ENCODE measurements at places on chromosomes 4 and X.
A peak's percentile ranks its signal among the peaks of the same experiment; 100 is the strongest.

DNA sequence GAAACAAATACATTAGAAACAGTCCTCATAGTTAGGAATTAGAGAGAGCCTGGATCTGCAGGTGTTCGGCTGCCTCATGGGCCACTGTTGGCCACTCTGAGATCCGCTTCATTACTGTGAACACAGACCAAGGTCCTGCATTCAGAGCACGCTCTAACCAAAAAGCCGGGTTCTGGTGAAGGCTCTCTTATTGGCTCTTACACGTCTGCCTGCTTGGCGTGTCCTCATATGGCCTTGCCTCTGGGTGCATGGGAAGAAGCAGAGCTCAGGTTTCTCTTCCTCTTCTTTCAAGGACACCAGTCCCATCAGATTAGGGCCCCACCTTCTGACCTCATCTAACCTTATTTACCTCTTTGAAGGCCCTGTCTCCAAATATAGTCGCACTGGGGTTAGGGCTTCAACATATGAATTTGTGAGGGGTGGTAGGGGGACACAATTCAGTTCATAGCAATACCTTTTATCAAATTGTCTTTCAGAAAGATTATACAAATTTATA lies 37.1 kb upstream of the ELF2 start:
- DNase-seq, result no peak

DNA sequence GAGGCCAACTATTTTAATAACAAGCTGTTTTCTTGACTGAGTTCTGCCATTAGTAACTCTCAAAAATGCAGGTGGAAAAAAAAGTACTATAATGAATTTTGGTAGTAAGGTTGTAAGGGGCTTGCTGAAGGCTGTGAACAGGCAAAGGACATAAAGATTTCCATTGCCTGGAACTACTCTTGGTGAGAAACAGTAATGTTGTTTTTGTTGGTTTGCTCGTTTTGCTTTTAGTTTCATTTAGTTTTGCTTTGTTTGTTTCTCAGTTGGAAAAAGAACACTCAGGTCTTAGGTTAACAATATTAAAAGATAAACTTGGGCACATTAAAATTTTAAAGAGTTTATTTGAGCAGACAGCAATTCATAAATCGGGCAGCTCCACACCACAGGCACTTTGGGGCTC lies 824.5 kb upstream of the HTR2C start:
- DNase-seq, result no peak

GRCh38 chr4:175277816-175278215 lies 359.7 kb downstream of the ADAM29 start:
- no peak for DNase-seq

GRCh38 chr4:23814996-23815660 lies 74.7 kb downstream of the PPARGC1A start:
- no peak for DNase-seq

GRCh38 chr4:91729851-91730250 lies 573.9 kb upstream of the GRID2 start:
- no peak for DNase-seq

DNA sequence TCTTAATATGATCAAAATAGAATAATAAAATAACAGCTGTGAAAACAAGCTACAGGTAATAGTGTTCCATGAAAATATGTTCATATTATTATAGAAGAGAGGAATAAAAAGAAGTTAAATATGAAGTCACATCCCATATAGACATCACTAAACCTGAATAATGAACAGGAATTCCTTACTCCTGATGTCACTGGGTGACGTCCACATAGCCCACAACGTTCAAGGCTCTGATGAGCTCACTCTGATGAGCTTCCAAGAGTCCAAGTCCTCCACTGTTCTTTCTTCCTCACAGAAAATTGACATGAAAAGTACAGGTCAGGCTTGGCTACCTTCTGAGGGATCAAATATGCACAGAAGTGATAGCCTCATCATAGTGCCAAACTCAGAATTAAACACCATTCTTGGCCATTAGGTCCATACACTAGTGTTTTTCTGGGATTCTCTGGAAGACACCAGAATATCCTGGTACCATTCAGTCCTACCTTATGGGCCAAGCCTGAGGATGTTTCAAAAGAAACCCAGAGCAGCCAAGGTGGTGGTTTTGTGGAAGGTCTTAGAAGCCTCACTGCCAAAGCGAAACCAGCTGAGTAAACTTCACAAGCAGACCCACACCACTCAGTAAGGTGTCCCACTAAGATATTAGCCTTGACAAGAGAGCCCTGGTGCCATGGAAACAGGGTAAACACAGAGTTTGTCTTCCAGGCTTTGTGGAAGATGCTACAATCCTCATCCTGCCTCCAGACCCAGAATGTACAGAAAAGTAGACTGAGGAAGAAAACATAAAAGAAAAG lies 138.4 kb upstream of the HHIP start:
- no peak for DNase-seq

GRCh38 chr4:125317525-125317877 lies 2.7 kb downstream of the FAT4 start:
- peak; percentile 53 for DNase-seq

- DNase-seq, result no peak
These were observed 28.0 kb upstream of the RBM41 start for GRCh38 chrX:107146670-107147069.

- no peak for DNase-seq
These were observed 183.4 kb downstream of the SPRY1 start for GRCh38 chr4:123579961-123580360.

- DNase-seq, result no peak
These were observed 651.8 kb downstream of the C4orf33 start for GRCh38 chr4:129747756-129748155.

GRCh38 chr4:81738891-81739290 lies 267.2 kb upstream of the RASGEF1B start:
- DNase-seq, result no peak

GRCh38 chrX:18886005-18886343 lies 97.9 kb downstream of the PHKA2 start:
- no peak for DNase-seq

- peak; percentile 36 for DNase-seq
These were observed 457 bp downstream of the TFE3 start for GRCh38 chrX:49042581-49043219.

GRCh38 chr4:102008711-102009110 lies 218.2 kb downstream of the BANK1 start:
- DNase-seq, result no peak

- no peak for DNase-seq
These were observed 164.2 kb upstream of the SPRY1 start for GRCh38 chr4:123232439-123232838.

- no peak for DNase-seq
These were observed 4.5 kb downstream of the CASP3 start for GRCh38 chr4:184644553-184645307.

GRCh38 chr4:6264225-6264540 lies 5.5 kb upstream of the WFS1 start:
- no peak for DNase-seq

GRCh38 chr4:156711193-156711590 lies 260.4 kb downstream of the PDGFC start:
- no peak for DNase-seq

DNA sequence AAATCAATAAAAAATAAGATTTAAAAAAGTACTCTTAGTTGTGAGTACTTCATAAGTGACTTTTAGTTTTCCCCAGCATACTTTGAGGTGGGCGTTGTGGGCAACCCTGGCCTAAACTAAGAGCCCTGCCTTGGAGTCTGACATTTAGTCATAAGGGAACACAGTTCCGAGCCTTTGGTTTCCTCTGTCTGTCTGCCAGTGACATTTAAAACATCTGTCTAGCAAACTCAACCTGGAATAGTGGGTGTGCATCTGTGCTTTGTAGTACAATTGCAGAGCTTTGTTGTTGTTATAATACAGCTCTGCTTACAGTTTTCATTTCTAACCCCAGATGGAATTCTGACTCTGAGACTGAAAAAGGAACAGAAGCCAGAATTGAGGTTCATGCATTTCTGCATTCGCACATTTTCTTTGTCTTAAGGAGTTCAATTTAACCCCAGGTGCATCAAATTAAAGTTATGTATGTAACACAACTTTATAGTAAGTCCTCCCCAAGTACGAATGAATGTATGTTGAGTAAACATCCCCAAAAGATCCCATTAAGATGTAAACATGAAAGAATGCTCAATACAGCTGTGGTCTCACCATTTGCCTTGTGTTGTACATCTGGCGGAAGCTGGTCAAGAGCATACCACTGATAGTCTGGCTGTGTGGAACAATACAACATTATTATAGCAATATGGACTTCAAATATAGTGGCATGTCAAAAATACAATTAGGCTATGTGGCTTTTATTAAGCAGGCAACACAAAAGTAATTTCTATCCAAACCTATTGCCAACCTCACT lies 25.9 kb downstream of the TNIP3 start:
- no peak for DNase-seq

GRCh38 chr4:76091052-76091451 lies 16.5 kb downstream of the ART3 start:
- DNase-seq, result no peak

- DNase-seq, result peak; percentile 74
These were observed 760 bp downstream of the TMEM165 start for GRCh38 chr4:55396308-55397125.

GRCh38 chrX:38221391-38221929 lies 789 bp upstream of the SRPX start:
- DNase-seq, result no peak

DNA sequence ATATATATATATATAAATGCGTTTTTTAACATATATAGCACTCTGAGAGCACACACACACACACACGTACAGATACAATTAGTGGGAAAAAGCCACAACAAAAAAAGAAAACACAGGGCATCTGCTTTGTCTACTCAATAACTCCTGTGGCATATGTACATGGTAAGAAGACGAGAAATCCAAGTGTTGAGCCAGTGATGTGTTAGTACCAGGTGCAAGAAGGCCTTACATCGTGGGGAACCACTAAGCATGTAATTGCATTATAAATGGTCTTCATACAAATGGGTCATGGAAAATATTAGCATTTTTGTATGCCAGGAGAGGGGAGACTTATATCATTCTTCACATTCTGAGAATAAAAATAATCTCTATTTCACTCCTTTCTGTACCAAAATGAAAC lies 62.7 kb upstream of the FAM47B start:
- no peak for DNase-seq

DNA sequence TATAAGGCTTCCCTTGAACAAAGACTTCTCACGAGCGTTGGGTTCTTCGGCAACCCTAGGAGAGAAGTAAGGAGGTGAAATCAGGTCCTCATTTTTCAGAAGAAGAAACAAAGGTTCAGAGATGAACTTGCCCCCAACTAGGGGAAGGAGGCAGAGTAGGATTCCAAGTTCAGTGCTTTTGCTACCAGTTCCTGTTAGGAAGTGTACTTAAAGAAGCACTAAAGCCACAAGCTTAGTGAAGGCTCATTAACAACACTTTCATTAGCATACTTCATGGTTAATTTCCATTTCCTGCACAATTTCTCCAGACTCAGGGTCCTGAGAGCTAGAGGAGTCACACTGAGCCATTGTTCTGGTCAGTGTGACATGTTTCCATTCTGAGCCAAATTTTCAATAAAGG lies 52.1 kb downstream of the VSIG4 start:
- no peak for DNase-seq

DNA sequence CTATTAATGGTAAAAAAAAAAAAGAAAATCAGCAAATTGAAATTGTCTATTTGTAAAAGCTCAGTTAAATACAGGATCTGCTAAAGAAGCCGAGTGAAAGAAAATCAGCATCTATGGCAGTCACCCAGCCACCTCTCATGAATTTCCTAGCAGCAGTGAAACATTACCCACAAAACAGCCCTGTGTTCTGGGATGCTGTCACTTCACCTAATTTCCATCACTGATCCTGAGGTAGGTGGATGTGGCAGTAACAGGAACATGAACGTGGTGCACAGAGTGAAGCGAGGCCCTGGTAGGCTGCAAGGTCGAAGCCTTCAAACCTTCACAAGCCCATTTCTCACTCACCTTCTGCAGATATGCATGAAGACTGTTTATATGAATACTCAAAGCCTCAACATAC lies 65.2 kb downstream of the RXFP1 start:
- DNase-seq, result no peak

DNA sequence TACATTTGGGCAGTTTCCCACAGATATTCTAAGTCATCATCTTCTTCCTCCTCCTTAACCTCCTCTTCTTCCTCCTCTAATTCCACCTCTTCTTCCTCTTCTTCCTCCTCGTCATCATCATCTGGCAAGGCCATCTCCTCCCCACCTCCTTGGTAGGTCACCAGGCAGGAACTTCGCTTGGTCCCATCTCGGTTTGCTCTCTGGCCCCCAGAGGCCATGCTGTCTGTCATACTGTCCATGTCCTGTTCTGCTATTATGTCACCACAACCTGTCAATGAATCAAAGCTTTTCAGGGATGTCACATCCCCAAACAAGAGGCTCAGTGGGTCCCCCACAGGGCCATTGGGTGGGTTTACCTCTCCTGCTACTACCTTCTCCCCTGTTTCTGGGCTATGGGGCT lies 13.5 kb downstream of the AMER1 start:
- DNase-seq, result no peak

GRCh38 chr4:27684610-27685011 lies 824.0 kb downstream of the STIM2 start:
- peak; percentile 65 for DNase-seq

DNA sequence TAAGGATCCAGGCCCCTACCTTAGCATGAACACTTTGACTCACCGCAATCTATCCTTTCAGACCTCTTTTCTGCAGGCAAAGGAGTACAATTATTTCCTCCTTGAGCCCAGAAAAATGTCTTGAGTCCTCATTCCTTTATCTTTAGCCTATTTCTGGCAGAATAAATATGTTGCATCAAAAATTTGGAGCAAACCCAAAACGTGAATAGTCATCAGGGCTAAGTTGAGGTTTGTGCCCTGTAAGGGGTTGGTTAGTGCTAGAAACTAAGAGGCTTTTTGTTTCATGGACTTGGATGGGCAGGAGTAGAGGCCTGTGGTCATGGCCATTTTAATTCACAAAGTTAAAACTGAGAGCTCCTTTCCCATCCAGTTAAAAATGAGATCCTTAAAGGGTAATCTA lies 460.3 kb downstream of the GBA3 start:
- no peak for DNase-seq

- no peak for DNase-seq
These were observed 148.8 kb upstream of the TBL1X start for GRCh38 chrX:9316096-9316495.

DNA sequence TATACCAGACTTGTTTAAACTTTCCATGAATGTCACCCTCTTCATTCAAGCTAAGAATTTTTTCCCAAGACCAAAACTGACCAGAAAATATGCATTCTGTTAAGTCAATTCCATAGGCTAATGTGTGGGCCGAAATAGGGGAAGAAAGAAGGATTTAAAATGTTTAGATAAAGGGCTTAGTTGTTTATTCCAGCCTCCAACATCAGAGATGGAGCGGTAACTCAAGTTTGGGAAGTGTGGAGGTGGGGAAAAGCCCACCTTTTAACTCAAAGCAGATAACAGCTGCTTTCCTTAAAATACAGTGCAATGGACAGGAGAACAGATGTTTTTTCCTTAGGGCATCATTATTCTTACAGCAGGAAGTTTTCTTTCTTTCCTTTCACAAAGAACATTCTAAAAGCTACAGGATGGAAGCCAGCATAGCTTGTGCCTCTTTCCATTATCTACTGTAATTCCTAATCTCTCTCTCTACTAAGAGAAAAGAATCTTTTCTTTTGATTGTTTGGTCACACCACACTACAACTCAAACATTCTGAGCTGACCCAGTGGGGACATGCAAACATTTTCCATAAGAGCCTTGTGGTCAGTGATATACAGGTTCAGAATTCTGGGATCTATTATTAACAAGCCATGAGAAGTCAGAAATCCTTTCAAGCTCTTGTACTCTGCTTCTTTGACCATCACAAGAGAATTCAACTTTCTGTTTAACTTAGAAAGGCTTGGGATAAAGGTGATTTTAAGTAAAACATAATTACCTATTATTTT lies 101.6 kb downstream of the PDE5A start:
- DNase-seq, result no peak

- peak; percentile 28 for DNase-seq
These were observed 72.9 kb upstream of the ENOX2 start for GRCh38 chrX:130975947-130976346.

All from left hindlimb (tissue), 1 donor.